ENCODE measurements at places on chromosomes 11 and 22.

- DNase-seq = no peak
Measured at GRCh38 chr11:44851496-44851895, 99.2 kb downstream of the TP53I11 start.

GRCh38 chr11:3642071-3642951 lies 519 bp upstream of the ART5 start:
- DNase-seq = peak; percentile 73

GRCh38 chr22:26974914-26975803 lies 317.8 kb downstream of the MIAT start:
- no peak for DNase-seq

DNA sequence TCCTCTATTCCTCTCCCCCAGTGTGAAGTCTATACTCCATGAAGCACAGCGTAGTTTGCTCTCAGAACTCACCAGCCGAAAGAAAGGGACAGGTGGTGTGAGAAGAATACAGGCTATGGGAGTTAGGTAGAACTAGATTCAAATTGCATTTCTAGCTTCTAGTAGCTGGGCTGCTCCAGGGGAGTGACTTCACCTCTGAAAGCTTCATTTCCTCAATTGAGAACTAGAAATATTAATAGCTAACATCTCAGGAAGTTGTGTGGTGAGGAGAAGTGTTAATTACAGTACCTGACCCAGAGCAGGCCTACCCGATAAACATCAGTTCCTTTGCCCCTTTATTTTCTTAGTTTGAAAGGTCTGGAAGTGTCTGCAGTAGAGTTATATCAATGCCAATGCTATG lies 484.7 kb upstream of the TENM4 start:
- DNase-seq = no peak

- DNase-seq = no peak
Measured at GRCh38 chr11:124923296-124923695, 4.2 kb downstream of the HEPN1 start.

GRCh38 chr22:47027766-47028165 lies 265.3 kb downstream of the TBC1D22A start:
- DNase-seq = no peak

DNA sequence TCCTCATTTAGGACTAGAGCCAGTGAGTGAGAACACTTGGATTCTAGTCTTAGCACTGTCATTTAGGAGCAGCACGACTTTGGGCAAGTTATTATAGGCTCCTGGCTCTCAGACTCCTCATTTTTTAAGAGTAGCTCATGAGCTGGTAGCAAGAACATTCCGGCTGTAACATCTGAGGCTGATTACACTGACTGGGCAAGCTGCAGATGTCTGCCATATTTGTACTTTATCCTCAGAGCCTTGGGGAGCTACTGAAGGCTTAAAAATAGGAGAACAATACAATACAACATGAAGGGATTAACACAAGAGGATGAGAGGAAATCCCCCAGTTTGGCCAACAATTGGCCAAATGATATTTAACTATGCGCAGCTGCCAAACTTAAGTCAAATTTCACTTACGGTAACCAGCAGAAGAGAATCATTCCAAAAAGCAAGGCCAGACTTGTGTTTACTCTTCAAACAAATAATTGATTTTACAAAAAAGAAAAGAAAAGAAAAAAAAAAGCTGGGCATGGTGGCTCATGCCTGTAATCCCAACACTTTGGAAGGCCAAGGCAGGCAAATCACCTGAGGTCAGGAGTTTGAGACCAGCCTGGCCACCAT lies 113.1 kb upstream of the ARHGAP42 start:
- DNase-seq = no peak

DNA sequence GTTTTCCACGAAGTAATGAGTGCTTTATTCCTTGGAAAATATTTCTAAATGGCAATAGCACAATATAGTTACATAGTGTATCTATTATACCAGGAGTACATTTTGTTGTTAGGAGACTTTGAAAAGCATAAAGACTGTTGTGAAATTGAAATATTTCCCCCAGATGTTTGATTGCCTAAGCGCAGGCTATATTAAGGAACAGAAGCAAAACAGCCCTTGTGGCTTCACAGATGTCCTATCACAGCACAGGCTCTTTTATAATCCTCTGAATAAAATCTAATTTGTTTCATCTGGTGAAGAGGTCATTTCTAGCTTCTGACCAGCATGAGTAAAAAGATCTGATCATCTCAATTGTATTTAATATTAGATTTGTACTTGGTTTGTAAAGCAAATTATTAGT lies 48.2 kb downstream of the BSX start:
- DNase-seq = no peak

DNA sequence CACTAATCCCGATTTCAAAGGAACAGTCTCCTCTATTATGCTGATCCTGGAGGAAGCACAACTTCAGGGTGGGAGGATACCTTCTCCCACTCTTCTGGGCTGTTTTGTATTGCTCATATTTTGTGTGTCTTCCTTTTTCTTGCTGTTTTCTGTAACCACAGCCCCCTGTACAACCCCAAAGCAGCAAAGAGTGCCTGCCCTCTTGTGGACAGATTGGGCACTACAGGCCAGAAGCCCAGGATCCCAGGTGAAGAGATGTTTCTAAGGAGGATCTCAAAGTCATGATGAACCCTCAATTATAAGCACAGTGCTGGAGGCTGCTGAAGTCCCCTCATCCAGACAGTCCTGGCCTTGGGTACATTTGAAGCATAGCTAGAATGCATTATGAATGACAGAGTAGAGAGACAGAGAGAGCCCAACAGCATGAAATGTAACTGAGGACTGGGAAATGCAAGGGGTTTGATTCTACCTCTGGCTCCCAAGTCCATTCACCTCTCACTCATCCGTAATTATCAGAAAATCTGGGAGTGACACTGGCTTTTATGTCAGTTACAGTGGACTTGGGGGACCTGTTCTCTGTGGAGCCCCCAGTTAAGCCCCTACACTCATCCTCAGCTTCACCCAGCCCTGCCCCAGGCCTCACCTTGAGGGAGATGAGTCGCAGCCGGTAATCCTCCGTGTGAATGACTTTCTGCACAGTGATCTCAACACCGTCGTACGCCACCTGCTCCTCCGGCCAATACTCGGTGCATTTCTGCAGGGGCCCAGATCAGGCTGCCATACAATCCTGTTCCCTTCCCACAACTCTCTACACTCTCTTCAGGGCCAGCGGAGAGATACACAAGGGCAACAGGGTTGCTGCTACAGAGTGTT lies 6.2 kb upstream of the IGSF22 start:
- peak; percentile 44 for DNase-seq

GRCh38 chr22:45867118-45867905 lies 109.7 kb downstream of the WNT7B start:
- no peak for DNase-seq

- DNase-seq = no peak
Measured at GRCh38 chr11:46800177-46800576, 45.9 kb downstream of the CKAP5 start.

- DNase-seq = no peak
Measured at GRCh38 chr11:12989428-12990161, 19.5 kb upstream of the RASSF10 start.

- DNase-seq = no peak
Measured at GRCh38 chr11:70076461-70076931, 1.6 kb upstream of the ANO1 start.

Measured in activated effector memory CD4-positive, alpha-beta T cell treated with Interleukin-2 at 50 U/mL for 16 hours (primary cell).